ENCODE measurements at places on chromosomes 12 and 14.

DNA sequence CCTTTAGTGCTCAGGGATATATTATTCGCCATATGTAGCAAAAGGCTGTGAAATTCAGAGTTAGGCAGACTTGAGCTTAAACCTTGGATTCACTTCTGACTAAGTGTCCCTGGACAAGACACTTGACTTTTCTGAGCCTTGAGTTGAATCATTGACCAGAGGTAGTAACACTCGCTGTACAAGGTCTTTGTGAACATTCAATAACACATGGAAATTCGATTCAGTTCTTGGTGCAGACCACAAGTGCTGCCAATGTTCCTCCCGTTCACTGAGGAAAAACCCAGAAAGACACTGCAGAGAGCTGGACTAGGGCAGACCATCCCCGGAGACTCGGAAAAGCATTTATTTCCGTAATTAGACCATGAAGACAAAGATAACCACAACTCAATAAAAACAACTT is 901.4 kb downstream of the AACS start:
- no peak for DNase-seq

DNA sequence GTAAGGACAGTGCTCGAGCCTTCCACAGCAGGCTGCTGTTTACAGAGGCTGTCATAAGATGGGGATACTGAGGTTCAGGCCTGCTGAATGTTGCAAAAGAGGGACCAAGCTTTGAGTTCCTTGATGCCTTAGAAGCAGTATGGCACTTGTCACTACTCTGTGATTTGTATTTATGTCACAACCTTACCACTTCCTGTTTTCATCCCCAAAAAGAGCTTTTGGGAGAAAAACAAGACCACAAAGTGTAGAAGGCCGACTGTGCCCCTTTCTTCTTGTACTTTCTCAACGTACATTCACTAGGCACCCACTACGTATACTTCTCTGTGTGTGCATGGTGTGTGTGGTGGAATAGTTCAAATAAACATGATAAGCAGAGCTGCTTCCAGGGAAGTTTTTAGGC is 90.1 kb downstream of the DRAM1 start:
- no peak for DNase-seq

DNA sequence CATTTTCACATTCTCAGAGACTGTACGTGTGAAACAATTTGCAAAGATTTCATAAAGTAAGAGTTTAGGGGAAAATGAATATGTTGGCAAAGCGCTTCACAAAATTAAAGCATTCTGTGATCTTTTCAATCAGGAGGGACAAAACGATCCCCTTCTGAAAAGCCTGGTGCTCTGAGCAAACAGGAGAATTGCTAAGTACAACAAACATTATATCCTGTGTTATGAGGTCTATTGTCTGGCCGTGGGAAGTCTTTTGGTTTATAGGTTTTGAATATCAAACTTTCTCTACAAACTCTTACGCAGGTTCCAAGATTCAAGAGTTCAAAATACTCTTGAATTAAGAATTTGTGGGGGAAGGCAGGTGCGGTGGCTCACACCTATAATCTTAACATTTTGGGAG is 7.2 kb upstream of the FOXN3 start:
- DNase-seq = no peak

GRCh38 chr14:52299692-52300278 is 14.3 kb upstream of the PTGER2 start:
- DNase-seq = no peak

DNA sequence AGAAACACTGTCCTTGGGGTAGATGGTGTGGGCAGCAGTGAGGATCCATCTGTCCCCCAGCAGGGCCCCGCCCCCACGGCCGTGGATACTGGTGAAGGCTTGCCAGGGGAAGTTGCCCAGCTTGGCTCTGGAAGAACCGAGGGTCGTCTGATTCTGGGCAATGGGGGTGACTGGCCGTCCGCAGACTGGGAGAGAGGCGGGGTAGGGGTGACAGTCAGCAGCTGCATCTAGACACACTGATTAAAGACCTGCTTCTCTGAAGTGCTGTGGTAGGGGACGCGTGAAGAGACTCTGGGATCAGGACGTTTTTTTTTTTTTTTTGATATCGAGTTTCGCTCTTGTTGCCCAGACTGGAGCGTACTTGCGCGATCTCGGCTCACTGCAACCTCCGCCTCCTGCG is 4.7 kb upstream of the C1R start:
- DNase-seq = no peak

DNA sequence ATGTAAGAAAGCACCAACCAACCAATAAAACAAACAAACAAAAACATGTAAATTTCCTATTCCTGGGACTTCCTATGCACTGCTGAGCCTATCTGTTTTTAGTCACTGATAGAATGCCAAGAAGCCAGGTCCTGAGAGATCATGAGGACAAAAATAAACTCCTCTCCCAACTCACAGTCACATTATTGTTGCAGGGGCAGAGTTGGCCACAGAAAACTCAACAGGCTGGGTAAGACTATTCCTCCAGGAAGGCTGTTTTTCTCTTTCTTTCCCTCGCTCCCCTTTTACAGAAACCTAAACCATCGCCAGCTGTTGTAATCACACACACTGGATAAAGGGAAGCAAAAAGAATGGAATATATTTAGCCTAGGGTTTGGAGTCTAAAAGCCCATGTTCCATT is 55.8 kb upstream of the METAP2 start:
- no peak for DNase-seq

DNA sequence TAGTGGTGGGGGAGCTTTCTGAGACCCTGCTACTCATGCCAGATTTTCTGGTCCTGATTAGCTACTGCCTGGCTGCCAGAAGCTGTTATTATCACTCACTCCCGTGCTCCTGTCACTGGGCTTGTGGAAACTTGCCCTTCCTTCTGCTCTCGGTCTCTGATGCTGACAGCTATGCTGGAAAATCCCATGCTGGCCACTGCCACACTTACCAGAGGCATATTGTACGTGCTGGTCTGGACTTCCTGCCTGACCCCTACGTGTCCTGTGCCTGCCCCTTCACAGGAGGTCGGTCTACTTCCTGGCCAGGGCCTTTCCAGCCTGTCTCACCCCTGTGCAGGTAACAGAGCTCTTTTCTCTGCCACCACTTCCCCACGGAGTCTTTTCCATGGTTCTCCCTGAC is 149.4 kb upstream of the PLEKHG7 start:
- no peak for DNase-seq

DNA sequence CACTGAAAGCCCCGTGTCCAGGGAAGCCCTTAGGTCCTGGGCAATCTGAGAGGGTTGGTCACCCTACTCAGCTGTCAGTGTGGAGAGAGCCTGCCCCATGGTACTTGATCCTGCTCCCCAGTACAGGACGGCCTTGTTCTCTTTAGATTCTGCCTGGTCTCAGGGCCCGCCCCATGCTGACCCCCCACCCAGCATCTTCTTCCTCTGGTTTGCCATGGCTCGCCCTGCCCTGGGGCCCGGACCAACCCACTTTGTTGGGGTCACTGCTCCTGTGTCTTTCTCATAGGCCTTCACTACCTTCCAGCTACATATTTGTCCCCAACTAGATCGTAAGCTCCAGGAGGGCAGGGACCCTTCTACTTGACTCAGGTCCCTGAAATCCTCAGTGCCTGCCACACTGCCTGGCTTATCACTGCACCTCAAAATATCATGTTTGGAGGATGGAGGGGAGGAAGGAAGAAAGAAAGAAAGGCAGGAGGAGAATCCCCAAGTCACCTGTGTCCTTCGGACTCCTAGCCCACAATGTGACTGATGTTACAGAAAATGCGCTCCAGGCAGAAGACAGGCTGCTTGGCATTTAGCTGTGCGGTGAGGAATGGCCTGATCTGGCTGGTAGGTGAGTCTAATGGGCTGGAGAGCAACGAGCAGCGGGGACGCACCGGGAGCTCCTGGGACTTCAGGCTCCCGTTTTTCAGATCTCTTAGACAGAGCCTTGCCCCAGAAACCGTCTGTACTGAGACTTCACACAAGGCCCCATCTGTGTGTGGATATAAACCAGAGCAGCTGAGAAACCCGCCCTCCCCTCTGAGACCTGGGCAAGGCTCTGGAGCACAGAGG is 66.1 kb downstream of the C14orf132 start:
- no peak for DNase-seq

- no peak for DNase-seq
These were observed 5.8 kb upstream of the SLC6A13 start for GRCh38 chr12:268483-268840.

GRCh38 chr14:77844802-77845201 is 44.9 kb downstream of the ADCK1 start:
- no peak for DNase-seq

DNA sequence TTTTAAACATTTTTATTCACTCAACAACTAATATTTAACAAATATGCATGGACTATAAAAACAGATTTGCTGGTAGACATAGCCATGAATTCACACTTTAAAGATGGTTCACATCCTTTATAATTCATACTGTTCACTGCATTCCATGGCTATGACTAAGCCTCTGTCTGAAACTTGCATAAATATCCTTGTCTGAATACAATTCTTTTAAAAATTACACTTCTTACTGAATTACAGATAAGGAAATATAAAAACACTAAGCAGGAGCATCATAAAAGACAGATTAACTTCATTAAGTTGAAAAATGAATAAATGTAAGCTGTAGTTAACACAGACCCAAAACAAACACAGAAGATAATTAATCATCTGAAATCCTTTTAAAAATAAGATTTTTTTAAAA is 53.8 kb downstream of the GXYLT1 start:
- DNase-seq = no peak

DNA sequence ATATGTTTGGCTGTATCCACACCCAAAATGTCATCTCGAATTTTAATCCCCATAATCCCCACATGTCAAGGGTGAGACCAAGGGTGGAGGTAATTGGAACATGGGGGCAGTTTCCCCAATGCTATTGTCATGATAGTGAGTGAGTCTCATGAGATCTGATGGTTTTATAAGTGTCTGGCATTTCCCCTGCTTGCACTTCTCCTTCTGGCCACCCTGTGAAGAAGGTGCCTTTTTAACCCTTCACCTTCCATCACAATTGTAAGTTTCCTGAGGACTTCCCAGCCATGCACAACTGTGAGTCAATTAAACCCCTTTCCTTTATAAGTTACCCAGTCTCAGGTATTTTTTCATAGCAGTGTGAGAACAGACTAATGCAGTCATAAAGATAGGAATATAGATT is 216.7 kb upstream of the SSTR1 start:
- no peak for DNase-seq
